ENCODE measurements at places on chromosomes 13 and 19.

GRCh38 chr19:38684078-38684861, 36.8 kb downstream of the ACTN4 start:
- DNase-seq = peak; percentile 57

GRCh38 chr19:32489971-32490370, 84.4 kb downstream of the DPY19L3 start:
- DNase-seq = no peak

- DNase-seq = no peak
Observed at GRCh38 chr13:53512635-53513034, 484.0 kb downstream of the OLFM4 start.

DNA sequence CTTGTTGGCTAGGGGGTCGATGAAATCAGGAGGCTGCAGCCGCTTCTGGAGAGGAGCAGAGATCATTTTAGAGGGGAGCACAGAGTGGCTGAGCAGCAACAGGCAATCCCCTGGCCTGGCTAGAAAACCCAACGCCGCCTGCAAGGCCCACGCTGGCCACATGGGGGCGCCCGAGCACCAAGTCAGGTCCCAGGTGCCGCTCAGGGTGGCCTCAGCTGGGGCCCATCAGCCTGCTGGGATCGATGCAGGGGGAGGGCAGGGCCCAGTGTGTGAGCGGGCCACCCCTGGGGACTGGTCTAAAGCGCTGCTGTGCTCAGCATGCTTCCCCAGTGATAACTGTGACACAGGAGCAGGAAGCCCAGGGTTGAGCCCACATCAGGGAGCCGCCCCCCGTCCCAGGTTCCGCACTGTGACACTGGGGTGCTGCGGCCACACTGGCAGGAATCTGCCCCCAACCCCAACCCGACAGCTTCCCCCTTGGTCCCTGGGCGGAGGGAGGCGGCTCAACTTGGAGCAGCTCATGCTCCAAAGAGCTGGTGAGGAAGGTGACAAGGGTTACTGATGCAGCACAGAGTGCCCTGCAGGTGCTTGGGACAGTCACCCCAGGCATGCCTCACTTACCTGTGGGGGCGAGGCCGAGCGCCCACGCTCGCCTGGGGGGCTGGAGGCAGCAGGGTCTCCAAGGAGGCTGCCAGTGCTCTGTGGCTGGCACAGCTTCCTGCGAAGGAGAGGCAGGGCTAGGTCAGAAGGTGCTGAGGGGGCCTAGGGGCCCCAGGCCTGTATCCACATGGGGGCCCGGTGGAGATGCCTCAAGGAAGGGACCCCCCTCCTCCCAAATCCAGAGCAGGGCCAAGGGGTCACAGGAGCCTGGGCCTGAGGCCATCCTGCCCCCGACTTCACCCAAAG, 13.3 kb upstream of the ISYNA1 start:
- peak; percentile 88 for DNase-seq

DNA sequence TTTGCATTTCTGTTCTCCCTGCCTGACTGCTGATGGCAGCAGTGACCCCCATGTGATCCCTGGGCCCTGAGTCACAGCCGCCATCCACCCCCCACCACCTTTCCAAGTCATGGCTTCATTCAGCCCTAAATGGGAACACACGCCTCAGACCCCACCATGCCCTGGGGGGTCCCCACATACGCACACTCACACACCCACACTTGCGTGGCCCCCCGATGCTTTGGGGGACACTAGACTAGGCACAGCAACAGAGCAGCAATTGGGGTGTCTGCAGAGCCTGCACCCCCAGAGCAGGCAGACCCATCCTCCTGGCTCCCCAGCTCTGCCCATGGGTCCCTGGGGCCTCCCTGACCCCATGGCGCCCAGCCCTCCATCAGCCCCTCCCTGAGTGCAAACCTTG, 5.5 kb upstream of the ISYNA1 start:
- DNase-seq = no peak

DNA sequence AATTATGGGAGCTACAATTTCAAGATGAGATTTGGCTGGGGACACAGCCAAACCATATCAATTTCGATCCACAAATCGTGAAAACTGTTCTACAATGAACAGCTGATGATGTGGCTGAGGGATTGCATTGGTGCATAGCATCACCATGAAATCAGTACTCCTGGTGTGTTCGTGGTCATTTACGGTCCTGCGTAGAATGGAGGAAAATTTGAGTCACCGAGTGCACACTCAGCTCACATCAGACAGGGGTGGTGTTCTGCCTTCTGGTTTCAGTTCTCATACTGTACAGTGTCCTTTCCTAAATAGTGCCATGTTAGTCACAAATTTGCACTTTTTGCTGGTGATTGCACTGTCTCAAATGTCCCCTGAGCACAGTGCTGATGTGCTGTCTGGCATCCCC, 39.2 kb downstream of the MYH14 start:
- DNase-seq = no peak
